Activated CD8-positive, alpha-beta T cell treated with anti-CD3 and anti-CD28 coated beads, Interleukin-2, amount 10 ng/mL, durations not matched to agents 7 days and 5 days (primary cell): ENCODE measurements at places on chromosomes 12 and 14.

DNA sequence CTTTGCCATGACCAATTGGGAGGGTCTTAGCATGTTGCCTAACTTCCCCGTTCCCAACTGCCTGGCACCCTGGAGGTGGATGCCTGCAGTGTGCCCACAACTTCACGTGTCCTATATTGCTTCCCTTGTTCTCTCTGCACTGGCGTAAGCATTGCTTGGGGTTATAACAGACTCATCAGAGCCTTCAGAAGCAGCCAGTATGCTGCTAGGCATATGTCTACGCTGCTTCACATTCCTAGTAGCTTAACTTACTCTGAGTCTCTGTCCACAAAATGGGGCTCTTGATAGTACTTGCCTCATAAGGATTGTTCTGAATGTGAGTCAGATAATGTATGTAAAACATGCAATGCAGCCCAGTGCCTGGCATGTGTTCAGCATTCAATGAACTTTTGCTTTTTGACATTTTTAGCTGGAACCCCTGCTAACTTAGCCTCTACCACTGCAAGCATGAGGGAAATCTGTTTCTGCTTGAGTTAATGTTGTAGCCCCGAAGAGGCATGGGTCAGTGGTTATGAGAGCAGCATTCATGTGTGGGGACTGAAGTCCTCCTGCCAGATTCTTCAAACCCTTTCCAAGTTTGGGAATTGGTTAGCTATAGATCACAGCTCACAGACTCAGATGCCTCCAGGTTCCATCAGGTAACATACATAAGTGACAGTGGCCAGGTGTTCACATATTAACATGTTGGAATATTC lies 2.8 kb downstream of the SLC5A8 start:
- DNase-seq = no peak

- DNase-seq = no peak
Observed at GRCh38 chr14:87133073-87133801, 859.7 kb downstream of the GALC start.

DNA sequence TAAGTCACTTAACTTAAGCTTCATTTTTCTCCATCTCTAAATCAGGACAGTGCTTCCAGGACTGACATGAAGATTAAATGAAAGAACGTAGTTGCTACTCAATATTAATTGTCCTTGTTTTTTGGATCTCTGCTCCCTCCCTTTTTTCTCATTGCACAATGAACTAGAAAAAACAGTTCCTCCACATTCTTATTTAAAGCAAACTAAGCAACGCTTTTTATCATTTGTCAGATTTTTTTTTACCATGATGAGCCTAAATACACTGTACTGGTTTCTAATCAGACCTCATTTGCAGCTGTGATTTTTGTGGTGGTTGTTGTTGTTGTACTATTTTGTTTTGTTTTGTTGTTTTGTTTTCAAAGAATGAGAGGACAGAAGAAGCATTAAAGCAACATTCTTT lies 23.2 kb upstream of the PARP11 start:
- DNase-seq = no peak

- no peak for DNase-seq
Observed at GRCh38 chr12:23236066-23236780, 611.3 kb downstream of the ETNK1 start.

DNA sequence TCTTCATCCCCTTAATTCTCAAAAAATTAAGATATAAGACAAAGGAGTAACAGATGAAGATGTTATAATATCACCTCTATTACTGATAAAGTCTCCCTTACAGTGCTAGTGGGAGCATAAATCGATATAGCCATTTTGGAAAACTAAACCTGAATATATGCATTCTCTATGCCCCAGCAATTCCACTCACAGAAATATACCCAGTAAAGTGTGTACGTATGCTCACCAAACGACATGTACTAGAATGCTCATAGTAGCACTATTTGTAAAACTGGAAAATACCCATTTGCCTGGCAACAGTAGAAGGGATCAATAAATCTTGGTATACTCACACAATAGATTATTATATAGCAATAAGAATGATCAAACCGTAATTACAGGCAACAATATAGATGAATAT lies 44.0 kb upstream of the HIF1A start:
- DNase-seq = no peak

DNA sequence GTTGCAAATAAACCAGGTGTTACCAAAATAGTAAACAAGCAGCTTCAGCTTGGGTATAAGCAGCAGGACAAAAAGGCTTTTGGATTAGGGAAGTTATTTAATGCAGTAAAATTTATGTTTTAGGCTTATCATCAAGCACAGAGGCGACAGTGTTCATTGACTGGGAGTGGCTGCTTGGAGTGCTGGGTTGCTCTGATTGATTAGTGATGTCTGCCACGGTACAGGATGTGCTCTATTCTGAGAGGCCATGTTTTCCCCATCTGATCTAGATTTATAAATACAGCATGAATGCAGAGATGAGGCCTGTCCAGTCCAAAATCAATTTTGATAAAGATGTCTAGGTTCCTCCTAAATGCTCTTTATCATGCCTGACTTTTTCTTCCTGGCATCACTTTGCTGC lies 83.5 kb downstream of the MAP1LC3B2 start:
- no peak for DNase-seq

GRCh38 chr12:68743356-68743755 lies 2.6 kb upstream of the SLC35E3 start:
- DNase-seq = no peak

DNA sequence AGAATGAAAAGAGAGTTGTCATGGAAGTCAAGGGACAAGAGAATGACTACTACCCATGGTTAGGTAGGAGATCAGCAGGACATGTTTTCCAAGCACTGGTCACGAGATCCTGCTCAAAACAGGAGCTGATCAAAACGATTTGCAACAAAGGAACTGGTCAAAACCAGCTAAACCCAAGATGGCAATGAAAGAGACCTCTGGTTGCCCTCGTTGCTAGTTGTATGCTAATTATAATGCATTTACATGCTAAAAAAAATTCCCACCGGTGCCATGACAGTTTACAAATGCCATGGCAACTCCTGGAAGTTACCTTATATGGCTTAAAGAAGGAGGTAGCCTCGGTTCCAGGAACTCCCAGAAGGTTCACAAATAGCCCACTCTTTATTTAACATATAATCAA lies 95.0 kb upstream of the OTX2 start:
- DNase-seq = no peak

DNA sequence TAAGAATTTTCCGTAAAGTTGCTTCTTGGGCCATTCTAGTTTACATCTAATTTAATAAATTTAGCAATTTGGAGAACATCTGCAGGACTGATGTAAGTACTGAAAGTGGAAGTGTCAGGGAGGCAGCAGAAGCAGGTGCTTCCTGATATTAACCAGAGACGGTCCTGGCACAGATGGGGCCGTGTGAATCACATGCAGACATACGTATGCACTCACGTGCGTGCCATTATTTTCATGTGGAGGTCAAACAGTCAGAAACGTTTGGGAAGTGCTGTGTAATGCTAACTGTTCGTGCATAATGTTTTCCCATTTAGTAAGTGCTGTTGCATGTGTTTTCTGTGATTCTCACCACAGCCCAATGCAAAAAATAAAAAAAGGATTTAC lies 87.8 kb upstream of the DYNC1H1 start:
- peak; percentile 76 for DNase-seq
